ENCODE measurements at places on chromosomes 3 and 15. TPM values are rescaled to one million over a fixed set of nuclear protein-coding genes. Genes with fewer than 3 reads are reported as not detected.

The SYNPR gene
- not detected for total RNA-seq

The TM4SF18 gene
- total RNA-seq: 39.5 TPM

The IMPG2 gene
- total RNA-seq: 0.04 TPM

The TMCO5A gene
- total RNA-seq: not detected

The GOLGA8T gene
- total RNA-seq: 1.6 TPM

The HESX1 gene
- total RNA-seq: not detected
